ENCODE measurements at places on chromosomes 4 and X.

- no peak for DNase-seq
Measured at GRCh38 chr4:182111586-182111985, 131.6 kb upstream of the TENM3 start.

- DNase-seq = no peak
Measured at GRCh38 chr4:56704089-56704871, 23.2 kb upstream of the HOPX start.

DNA sequence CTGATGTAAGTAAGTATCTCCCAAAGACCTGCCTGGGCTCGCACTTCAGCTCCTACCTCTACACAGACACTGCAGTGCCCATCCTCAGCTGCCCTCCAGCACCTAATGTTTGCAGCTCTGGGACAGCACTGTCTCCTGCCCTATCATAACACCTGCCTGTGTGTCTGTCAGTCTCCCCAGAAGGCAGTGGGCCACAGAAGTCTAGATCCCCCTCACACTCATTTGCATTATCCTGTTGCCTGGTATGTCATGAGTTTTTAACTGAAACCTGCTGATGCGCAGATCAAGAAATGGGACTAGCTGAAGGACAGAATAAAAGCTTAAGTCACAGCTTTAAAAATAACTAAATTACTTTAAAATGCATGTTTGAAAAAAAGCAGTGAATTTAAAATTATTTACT lies 43.0 kb downstream of the LRP2BP start:
- no peak for DNase-seq

GRCh38 chr4:164648151-164648848 lies 105.6 kb upstream of the SMIM31 start:
- no peak for DNase-seq

Measured in erythroblast (primary cell).